ENCODE measurements at places on chromosomes 2 and 18.

DNA sequence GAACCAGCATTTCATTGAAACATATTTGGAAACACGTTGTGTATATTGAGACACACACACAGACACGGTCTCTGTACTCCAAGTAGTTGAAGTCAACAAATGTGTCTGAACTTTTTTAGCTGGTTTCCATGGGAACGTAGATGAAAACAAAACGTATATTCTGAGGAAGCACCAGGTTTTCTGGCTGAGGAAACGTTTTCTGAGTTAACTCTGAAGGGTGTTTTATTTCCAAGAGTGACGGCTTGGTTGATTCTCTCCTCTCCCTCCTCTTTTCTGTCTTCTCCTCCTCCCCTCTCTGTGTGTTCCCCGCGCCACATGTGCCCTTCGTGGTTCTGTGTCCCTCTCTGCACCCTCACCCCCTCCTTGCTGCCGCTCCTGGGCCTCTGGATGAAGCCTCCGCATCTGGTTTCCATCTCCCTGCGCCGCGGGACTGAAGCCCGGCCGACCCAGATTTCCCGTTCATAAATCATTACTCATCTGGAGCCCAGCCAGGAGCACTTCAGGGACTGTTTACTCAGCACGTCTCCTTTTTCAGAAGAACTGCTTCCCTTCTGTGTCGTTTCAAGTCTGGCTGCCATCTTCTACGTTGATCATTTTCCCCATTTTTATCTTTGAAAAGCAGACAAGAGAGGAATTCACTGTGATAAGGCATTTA, 122.7 kb downstream of the COL6A3 start:
- peak; percentile 28 for DNase-seq

GRCh38 chr2:217329023-217329431, 469.2 kb upstream of the TNP1 start:
- DNase-seq = no peak

DNA sequence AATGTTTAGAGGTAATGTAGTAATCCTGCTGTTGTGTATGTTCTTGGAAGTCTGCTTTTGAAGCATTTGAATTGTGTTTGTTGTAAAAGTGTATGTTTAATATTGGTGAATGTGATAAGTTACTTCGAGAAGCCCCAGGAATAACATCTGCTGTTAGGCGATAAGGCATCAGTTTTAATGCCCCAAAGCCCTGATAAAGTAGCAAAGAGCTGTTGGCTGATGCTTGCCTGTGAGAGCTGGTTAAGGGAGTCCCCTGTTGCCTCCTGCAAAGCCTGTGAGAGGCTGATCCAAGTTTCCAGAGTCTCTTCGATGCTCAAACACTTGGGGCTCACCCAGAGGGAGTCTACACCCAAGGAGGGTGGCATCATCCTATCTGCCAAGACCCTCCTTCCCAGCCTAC, 110.3 kb downstream of the RNF152 start:
- DNase-seq = no peak

GRCh38 chr2:195330513-195330956, 326.5 kb upstream of the SLC39A10 start:
- DNase-seq = no peak

DNA sequence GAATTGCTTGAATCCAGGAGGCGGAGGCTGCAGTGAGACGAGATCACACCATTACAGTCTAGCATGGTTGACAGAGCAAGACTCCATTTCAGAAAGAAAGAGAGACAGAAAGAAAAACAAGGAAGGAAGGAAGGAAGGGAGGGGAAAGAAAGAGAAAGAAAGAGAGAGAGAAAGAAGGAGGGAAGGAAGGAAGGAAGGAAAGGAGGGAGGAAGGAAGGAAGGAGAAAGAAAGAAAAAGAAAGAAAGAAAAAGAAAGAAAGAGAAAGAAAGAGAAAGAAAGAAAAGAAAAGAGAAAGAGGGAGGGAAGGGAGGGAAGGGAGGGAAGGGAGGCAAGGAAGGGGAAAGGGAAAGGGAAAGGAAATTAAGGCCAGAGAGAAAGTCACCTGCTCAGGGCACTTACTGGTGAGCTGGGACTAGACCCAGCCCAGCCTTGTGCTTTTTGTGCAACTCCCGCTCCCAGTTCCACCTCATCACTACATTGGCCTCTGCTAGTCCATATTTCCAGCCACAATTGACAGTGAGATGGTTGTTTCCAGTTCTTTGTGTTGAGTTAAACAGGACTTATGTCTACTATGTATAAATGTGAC, 35.7 kb downstream of the MOGAT1 start:
- DNase-seq = no peak

DNA sequence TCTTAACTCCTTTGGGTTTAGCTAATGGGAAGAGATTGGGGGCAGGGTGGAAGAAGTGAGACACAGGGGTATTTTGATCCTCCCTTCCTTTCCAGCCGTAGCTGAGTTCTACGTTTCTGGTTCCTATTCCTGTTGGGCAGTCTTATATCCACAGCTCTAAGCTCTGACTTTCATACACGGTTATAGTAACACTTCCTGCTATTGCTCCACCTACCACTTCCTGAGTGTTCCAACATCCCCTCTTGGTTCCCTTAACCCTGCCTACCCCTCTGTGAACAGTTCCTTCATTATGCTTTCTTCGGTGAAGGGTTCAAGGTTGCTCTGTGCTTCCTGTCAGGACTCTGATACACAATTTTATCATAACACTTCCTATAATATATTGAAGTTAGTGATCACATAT, 205.1 kb downstream of the DNAH7 start:
- DNase-seq = no peak

- no peak for DNase-seq
These were observed 200.5 kb downstream of the ACKR3 start for GRCh38 chr2:236769981-236770671.

GRCh38 chr18:25493401-25493800, 141.4 kb upstream of the ZNF521 start:
- DNase-seq = no peak

- DNase-seq = no peak
These were observed 33.6 kb downstream of the HJURP start for GRCh38 chr2:233820774-233821105.

- DNase-seq = no peak
These were observed 218 bp downstream of the DGKD start for GRCh38 chr2:233354500-233354924.

- DNase-seq = no peak
These were observed 90.0 kb upstream of the HS6ST1 start for GRCh38 chr2:128408349-128409305.

DNA sequence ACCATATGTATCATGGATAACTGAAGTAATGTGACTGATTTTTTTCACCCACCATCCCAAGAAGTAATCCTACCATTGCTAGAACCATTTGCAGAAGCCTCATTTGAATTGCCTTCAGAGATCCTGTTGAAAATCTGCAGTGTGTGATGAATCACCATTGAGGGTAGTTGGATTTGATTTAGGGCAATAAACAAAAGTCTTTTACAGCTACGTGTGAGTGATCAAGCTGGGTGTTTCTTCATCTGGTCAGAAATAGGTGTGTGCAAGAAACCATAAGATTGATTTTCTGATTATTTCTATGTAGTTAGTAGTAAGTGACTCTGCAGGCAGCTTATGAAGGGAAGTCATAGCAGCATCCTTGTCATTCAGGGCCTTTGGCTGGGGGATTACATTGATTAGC, 159.6 kb downstream of the MGAT5 start:
- DNase-seq = no peak

DNA sequence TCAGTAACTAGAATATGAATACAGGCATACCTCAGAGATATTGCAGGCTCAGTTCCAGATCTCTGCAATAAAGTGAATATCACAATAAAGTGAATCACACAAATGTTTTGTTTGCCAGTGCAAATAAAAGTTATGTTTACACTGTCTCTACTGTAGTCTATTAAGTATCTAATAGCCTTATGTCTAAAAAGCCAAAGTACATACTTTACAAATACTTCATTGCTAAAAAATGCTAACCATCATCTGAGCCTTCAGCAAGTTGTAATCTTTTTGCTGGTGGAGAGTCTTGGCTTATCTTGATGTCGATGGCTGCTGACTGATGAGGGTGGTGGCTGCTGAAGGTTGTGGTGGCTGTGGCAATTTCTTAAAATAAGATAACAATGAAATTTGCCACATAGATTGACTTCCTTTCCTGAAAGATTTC, 159.4 kb downstream of the MYO1B start:
- DNase-seq = no peak

DNA sequence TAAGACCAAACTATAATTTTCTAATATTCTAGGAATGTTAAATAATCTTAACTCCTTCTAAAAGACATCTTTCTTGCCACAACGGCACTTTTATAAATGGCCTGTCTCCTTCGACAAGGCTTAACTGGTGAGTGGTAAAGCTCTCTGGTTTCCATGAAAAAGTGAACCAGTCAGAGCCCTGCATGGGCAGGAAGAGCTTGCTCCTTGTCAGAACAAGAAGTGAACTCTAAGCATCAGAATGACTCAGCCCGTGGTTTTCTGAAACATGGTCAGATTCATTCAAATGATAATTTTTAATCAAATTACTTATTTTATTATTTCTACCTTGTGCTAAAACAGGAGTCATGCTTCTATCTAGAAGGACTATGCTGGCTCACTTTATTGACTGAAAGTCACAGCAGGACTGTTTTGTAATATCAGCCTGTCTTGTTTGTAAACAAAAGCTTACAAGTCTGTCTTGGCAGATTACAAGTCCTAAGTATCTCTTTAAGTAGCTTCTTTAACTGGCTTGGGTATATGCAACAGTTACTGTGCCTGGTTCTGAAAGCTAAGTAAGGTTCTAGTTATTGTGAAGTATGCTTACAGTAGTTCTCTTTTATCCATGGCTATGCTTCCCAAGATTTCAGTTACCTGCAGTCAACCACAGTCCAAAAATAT, 245.4 kb downstream of the NAPG start:
- no peak for DNase-seq

GRCh38 chr2:32289165-32289999, 11.7 kb downstream of the YIPF4 start:
- no peak for DNase-seq

DNA sequence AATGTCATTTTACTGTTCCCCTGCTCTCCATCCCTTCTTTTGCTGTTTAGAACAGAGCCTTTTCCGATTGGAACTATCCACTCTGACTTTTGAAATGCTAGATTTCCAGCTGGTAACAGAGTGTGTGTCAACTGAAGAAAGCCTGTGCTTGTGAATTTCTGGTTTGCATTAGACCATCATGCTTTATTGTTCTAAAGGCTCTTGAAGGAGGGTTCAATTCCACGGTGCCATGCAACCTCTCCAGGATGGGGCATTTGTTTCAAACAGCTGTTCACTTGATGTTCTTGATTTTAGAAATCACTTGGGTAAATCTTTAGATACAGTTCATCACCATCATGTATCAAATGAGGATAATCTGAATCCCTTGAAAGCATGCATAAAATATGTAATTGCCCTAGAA, 156.7 kb downstream of the QPCT start:
- no peak for DNase-seq

GRCh38 chr2:200422071-200422470, 87.8 kb downstream of the KCTD18 start:
- DNase-seq = no peak

DNA sequence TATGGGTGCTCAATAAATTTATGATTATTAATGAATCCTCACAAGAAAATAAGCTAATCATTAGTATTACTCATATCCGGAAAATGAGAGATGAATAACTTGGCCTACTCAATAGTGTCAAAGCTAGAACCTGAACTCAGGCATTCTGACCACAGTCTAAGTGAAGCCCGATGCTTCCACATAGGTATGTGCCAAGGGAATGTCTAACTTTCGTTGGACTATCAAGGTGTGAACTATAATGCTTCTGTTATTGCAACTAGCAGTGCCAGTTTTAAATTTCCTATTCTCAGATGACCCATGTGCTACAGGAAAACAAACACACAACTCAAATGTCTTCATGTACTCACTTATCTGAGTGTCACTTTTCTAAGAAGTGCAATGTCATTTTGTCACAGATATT, 1.8 kb downstream of the BARD1 start:
- no peak for DNase-seq

GRCh38 chr2:189300916-189301315, 121.4 kb upstream of the COL5A2 start:
- DNase-seq = no peak

DNA sequence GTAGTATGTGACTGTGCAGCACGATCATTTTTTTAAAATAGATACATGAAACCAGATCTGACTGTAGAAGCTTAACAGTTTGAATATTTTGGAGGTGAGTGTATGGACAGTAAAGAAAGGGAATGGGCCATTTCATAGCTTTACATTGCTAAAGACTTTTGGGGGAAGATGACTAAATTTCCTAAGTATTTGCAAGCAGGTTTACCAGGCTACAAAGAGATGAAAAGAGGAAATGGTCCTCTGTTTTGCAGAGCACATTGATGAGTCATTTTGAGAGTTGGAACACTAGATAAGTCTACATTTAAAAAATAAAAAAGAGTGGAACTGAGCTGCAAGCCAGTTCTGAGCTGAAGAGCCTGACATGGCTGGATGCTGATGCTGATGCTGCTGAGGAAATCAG, 115.7 kb upstream of the LRATD1 start:
- no peak for DNase-seq
